HuH-7.5 (cell line): ENCODE measurements at places on chromosomes 11 and 22.

GRCh38 chr11:43687120-43687791, 6.7 kb downstream of the HSD17B12 start:
- DNase-seq, result no peak

DNA sequence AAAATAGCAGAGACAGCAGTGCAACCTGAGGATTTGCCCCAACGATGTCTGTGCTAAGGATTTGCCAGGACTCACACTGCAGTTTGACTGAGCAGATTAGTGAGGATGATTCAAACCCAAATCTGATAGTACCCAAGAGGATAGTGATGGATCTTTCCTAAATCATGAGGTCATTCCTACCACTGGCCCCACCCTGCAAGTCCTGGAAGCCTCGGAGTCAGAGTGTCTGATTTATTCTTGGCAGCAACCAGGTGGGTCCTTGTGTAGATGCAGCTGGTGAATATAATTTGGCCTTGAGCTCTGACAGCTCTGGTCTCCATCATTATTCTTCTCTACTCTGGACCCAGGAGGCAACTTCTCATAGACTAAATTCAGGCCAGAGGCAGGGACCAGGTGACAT, 179.3 kb upstream of the RAG2 start:
- DNase-seq, result no peak

DNA sequence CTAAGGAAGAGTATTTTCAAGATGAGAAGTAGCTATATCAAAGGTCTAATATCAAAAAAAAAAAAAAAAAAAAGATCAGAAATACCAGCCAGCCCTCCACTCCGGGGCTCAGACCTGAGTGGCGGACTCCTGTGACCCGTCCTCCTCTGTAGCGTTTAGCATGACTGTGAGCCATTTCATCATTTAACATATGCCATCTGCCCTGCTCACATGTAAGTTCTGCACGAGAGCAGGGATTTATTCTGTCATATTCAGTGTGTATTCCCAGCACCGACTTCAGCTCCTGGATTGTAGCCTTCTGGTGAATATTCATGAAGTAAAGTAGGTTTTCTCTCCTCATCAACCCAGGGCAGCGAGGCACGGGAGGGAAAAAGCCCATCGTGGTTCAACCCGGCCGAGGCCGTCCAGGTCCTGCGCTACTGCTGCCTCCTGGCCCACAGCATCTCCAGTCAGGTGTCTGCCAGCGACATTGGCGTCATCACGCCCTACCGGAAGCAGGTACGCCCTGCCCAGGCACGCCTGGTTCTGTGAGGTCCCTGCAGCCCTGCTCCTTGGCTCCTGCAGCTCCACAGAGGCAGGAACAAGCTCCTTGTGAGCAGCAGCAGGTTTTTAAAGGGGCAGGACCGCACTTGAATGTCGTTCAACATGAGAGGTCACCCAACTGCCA, 12.7 kb upstream of the PANX2 start:
- DNase-seq, result no peak

GRCh38 chr22:17201285-17201945, 17.8 kb downstream of the ADA2 start:
- peak; percentile 69 for DNase-seq

DNA sequence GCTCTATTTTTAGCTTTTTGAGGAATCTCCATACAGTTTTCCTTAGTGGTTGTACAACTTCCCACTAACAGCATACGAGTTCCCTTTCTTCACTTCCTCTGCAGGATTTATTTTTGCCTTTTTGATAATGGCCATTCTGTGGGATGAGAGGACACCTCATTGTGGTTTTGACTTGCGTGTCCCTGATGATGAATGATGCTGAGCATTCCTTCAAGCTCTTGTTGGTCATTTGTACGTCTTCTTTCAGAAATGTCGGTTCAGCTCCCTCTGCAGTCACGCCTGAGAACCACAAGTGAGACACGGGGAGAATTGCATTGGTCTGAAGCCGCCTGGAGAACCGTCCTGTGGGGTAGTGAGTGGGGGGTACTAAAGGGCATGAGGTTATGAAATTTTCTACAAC, 2.0 kb upstream of the KRTAP5-10 start:
- DNase-seq, result peak; percentile 72

DNA sequence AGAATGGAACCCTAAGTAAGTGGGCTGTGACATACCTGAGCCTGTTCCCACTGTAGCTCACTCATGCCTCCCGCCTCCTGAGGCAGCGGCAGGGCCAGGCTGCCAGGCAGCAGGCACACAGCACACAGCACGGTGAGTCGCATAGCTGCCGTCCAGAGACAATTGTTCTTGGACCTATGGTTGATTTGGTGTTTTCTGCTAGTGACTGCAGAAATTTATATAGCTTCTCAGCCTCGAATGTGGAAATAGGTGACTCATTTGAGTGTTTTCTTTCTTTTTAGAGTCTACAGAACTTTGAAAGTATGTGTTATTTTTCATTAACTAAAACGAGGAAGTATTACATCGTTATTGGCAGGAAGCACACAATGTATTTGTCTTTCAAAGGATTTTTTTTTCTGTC, at the start of gene MMP7:
MMP7 (minus strand) TSS at position 190 of the 400 bp plus-strand sequence; CDS start at position 143, 47 bp downstream.
- DNase-seq, result no peak

GRCh38 chr22:26579331-26579886, 10.5 kb downstream of the TPST2 start:
- no peak for DNase-seq

DNA sequence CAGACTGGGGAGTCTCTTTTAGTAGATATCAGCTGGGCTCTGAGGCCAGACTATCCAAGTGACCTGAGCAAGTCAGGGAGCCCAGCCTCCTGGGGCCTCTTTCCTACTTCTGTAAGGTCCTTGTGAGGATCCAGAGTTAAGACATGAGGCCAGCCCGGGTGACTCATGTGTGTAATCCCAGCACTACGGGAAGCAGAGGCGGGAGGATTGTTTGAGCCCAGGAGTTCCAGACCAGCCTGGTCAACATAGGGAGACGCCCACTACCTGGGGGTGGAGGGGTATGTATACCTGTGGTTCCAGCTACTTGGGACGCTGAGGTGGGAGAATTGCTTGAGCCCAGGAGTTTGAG, 36.9 kb upstream of the POLA2 start:
- no peak for DNase-seq

GRCh38 chr11:19632499-19632834, 80.2 kb upstream of the NAV2 start:
- no peak for DNase-seq

- peak; percentile 55 for DNase-seq
These were observed 52.0 kb upstream of the THY1 start for GRCh38 chr11:119474682-119475596.
